ENCODE measurements at places on chromosomes 1 and 21. TPM values are rescaled to one million over a fixed set of nuclear protein-coding genes. Genes with fewer than 3 reads are reported as not detected.

DNA sequence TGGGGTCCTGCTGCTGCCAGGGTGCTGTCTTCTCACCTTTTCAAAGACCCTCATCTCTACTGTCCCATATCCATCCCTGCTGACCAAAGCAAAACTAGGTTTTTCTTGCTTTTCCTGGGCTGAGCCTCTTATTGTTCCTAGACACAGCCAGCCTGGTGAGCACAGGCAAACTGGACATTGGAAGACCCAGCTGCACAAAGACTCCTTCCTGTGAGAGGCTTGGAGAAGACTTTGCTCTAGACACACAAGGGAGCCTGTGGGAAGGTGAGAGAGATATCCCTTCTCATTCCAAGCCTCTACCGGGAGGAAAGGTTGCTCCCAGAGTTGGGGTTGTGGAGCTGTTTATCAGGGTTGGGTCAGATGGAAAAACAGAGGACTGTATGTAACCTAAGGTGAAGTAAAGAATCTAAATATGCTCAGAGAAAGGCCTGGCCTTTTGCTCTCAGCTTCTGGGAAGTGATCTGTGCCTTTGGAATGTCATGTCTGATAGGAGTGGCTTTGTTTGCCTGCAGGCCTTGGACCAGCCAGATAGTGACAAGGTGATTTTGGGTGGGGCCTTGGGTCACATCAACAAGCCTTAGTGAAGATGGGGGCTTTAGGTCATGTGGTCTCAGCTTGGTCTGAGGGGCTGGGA lies 87.6 kb upstream of the RUNX1 start:
- no peaks in the 10 kb centered on the region for H3K27me3 ChIP-seq
- peaks cover 3% of the 10 kb centered on the region for H3K4me1 ChIP-seq
- no peaks in the 10 kb centered on the region for H3K36me3 ChIP-seq
- H3K27ac ChIP-seq, result no peak overlapping the region
- H3K4me3 ChIP-seq, result no peak overlapping the region

GRCh38 chr1:64046243-64046642 lies 157.2 kb upstream of the UBE2U start:
- no peak overlapping the region for H3K4me3 ChIP-seq
- no peaks in the 10 kb centered on the region for H3K27me3 ChIP-seq
- no peaks in the 10 kb centered on the region for H3K4me1 ChIP-seq

DNA sequence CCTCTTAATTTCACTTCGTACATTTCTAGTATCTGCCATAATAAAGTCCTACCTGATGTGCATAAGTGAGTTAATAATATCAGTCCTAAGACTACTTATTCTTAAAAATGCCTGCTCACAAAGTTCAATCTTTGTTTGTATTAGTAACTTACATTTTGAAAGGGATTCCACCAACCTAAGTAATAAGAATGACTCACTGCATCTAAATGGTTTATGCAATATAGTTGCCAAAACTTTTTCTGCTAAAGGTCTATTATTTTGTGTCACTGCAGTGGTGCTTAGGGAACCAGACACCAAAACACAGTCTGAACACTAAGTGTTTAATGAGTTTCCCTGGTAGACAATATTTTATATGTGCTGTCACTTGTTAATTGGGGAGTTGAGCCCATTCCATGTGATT lies 1.8 kb downstream of the ZNF669 start:
- H3K4me1 ChIP-seq, result peaks cover 15% of the 10 kb centered on the region
- H3K4me3 ChIP-seq, result no peak overlapping the region
- H3K27ac ChIP-seq, result no peak overlapping the region
- H3K36me3 ChIP-seq, result peaks cover 25% of the 10 kb centered on the region
- DNase-seq, result no peak

GRCh38 chr21:28263974-28264373 lies 728.7 kb downstream of the LTN1 start:
- no peak overlapping the region for H3K27ac ChIP-seq
- H3K36me3 ChIP-seq, result no peaks in the 10 kb centered on the region
- DNase-seq, result no peak
- H3K27me3 ChIP-seq, result no peaks in the 10 kb centered on the region
- H3K4me3 ChIP-seq, result no peak overlapping the region

DNA sequence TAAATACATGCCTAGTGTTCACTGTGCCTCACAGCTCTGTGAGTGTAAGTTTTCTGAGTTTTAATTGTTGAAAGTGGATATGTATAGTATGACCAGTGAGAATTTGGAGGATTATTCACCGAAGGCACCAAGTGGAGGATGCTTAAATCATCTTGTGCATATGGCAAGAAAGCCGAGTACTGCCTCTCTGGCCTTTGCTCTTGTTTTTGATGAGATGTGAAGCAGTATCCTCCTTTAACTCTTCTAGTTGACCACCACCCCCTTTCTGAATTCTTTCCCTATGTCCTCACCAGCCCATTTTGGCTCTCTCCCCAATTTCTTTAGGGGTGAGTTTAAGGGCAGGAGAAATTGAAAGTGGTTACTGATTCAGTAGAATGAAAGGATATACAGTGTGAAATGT lies 130.4 kb downstream of the SYT2 start:
- DNase-seq, result no peak

DNA sequence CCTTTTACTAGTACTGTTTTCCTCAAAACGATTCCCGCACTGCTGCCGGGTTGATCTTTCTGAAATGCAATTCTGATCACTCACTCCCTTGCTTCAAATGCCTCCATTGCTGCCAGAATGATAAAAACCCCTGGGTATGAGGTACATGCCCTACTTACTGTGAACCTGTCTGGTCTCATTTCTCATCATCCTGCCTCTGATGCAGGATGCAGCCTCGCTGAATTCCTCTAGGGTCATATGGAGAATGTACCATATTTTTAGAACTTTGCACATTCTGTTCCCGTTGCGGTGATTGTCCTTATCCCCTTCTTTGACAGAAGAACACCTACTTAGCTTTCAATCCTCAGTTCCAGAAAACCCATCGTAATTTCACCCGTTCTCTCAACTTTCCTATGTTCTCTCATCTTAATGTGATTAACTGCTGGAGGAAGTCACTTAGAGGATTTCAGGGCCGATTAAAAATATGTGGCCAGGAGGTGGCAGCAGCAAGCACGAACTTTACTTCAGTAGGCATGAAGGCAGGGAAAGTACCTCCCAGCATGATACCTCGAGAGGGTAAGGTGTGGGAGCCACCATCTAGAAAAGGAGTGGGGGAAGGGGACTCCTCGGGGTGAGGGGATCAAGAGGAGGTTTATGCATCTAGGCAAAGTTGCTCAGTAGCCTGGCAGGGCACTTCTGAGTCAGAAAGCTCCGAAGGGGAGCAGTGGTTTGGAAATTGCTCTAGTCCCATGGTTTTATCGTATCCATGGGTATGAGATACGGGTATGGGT lies 361.5 kb upstream of the ZP4 start:
- H3K27me3 ChIP-seq, result no peaks in the 10 kb centered on the region
- H3K36me3 ChIP-seq, result no peaks in the 10 kb centered on the region
- H3K27ac ChIP-seq, result no peak overlapping the region

DNA sequence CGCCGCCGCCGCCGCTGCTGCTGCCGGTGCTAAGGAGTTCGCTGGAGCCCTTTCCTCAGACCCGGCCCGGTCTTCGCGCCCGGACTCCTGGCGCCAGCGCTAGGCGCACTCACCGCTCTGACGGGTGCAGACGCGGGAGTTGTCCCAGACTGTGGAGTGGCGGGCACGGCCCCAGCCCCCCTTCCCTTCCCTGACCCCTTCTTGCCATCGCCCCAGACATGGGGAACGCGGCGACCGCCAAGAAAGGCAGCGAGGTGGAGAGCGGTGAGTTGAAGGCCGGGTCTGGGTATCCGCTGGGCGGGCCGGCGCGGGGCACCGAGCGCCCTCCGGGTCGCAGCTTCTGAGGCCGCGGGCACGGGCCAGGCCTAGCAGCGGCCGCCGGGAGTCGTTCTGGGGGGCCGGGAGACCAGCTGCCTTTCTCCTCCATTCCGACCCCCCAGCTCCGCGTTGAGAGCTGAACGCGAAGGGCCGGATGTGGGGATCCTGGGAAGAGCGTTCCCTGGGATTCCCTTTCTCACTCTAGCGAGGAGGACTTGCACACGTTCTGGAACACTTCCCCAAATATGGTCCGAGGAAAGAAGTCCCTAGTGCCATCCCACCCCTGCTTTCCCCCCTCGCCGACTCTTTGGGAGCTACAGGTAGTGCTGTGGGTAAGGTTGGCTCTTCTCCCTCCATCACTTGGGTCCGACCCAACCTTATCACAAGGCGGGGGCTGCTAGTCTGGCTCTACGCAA lies 65.8 kb upstream of the PRKACB start:
- no peaks in the 10 kb centered on the region for H3K27me3 ChIP-seq
- no peaks in the 10 kb centered on the region for H3K36me3 ChIP-seq
- H3K4me1 ChIP-seq, result no peaks in the 10 kb centered on the region
- peak; percentile 77 for DNase-seq

GRCh38 chr1:160713161-160713560 lies 1.5 kb upstream of the CD48 start:
- H3K27me3 ChIP-seq, result no peaks in the 10 kb centered on the region
- no peak overlapping the region for H3K4me3 ChIP-seq
- no peaks in the 10 kb centered on the region for H3K4me1 ChIP-seq
- H3K27ac ChIP-seq, result no peak overlapping the region
- no peak for DNase-seq

DNA sequence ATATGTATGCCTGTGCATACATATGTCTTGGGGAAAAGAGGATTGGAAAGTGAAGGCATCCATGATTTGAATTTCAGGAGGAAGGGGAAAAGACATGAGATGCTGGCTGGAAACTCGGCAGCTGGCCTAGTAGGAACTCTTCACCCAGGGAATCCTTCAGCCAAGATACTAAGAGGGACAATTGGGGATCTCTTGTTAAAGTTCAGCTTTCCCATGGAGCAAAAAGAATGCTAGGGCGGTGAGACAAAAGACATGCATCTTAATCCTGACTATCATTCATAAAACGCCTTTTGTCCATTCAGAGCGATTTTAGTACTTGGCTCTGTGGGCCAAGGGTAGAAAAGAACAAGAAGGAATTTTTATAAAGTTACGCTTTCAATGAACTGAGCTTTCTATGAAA lies 20.5 kb downstream of the PDPN start:
- H3K27me3 ChIP-seq, result no peaks in the 10 kb centered on the region
- H3K4me3 ChIP-seq, result no peak overlapping the region
- no peak for DNase-seq
- H3K27ac ChIP-seq, result no peak overlapping the region
- H3K36me3 ChIP-seq, result no peaks in the 10 kb centered on the region

GRCh38 chr1:114330451-114330983 lies 176.8 kb upstream of the SYT6 start:
- no peaks in the 10 kb centered on the region for H3K27me3 ChIP-seq
- no peak for DNase-seq
- no peaks in the 10 kb centered on the region for H3K36me3 ChIP-seq
- H3K4me3 ChIP-seq, result no peak overlapping the region

GRCh38 chr1:26320896-26321295 lies 3.1 kb downstream of the CD52 start:
- DNase-seq, result no peak
- H3K4me3 ChIP-seq, result no peak overlapping the region
- H3K4me1 ChIP-seq, result peaks cover 6% of the 10 kb centered on the region
- no peak overlapping the region for H3K27ac ChIP-seq
- H3K36me3 ChIP-seq, result no peaks in the 10 kb centered on the region

AKR7A3 gene
- 1.8 TPM for total RNA-seq

LSS gene
- total RNA-seq, result 51.7 TPM

GUCA2B gene
- total RNA-seq, result not detected

HSD3B2 gene
- not detected for total RNA-seq

HEYL gene
- 4.3 TPM for total RNA-seq

All from sigmoid colon (tissue), 7 donors.